B cell (primary cell): ENCODE measurements at places on chromosomes 1 and 21. TPM values are rescaled to one million over a fixed set of nuclear protein-coding genes. Genes with fewer than 3 reads are reported as not detected.

The SAMD11 gene
- not detected in 2 replicates for total RNA-seq

The KLHDC9 gene
- 1.6 and 4.2 TPM in 2 replicates for total RNA-seq

The LIN28A gene
- total RNA-seq, result not detected in 2 replicates

The PM20D1 gene
- 2.3 and 3.3 TPM in 2 replicates for total RNA-seq

The CDCA8 gene
- 1.3 and 1.5 TPM in 2 replicates for total RNA-seq

The SIM2 gene
- total RNA-seq, result not detected in 2 replicates

The REN gene
- not detected in 2 replicates for total RNA-seq

The OPRD1 gene
- total RNA-seq, result not detected in 2 replicates

The ESRRG gene
- total RNA-seq, result not detected in 2 replicates

The HJV gene
- total RNA-seq, result not detected in 2 replicates

The TDRD5 gene
- total RNA-seq, result not detected in 2 replicates
